NCI-H69 (cell line): ENCODE measurements at places on chromosomes 1 and 21.

DNA sequence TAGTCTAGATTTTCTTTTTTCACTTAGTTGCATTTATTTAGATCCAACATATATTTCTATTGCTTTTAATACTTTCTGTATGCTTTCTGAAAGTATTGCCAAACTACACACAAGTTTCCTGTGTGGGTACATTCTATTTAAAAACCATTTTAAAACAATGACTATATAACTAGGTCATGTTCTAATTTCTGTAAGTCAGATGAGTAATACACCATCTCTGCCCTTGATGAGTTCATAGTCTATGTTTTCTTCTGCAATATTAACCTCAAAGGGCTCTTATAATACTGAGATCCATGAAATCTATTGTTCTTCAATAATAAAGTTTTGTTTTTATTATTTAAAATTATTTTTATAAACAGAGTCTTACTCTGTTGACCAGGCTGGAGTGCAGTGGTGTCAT is 68.3 kb downstream of the RNASEL start:
- DNase-seq = no peak

GRCh38 chr1:90356101-90356500 is 361.0 kb downstream of the BARHL2 start:
- no peak for DNase-seq

DNA sequence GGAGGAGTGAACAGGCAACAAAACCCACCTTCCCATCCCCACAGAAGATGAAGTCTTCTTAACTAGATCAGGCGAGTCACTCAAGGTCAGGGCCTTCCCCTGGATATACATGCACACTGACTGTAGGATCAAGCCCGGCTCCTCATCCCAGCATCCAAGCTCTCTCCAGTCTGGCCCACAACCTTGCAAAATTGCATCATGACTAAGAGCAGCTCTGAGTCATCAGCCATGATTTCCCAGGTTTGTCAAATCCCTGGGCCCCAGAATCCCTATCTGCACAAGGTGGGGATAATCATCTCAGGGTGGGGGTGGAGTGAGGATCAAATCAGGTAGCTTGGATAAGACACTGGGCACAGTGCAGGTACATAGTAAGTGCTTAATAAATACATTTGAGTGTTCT is 199.3 kb upstream of the GRIK3 start:
- peak; percentile 15 for DNase-seq

- DNase-seq = no peak
Measured at GRCh38 chr1:206658981-206659273, 23.6 kb downstream of the DYRK3 start.

DNA sequence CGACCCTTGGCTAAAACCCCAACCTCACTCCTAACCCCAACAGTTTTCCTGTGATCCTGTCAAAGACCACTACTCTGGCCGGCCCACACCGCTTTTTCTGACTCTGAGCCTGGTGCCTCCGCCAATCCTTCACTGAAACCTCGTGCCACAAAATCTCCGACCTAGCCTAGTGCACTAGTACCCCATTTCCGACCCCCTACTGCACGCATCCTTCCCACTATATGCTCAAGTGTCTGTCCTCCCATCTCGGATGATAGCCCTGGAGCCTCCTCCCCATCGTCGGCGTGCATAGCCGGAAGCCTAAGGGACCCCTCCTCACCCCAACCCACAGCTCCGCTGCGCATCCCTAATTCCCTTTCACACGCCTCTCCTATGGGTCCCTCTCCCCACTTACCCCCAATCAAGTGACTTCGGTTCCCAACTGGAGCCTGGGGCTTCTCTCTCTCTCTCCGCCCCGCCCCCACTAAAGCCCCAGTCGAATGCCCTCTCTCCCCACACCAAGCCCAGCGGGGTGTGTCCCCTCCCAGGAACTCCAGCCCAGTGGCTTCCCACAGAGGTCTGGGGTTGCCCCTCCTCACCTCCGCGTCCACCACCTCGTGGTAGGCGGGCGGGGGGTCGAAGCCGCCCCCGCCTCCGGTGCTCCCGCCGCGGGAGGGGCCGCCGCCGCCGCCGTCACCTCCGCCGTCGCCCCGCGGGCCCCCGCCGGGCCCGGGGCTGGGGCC is 791 bp downstream of the USP24 start:
- DNase-seq = peak; percentile 76

GRCh38 chr1:101967871-101968270 is 28.9 kb downstream of the OLFM3 start:
- DNase-seq = no peak

GRCh38 chr1:63714482-63714760 is 59.4 kb upstream of the ROR1 start:
- DNase-seq = no peak

- DNase-seq = peak; percentile 18
Measured at GRCh38 chr1:223201967-223202366, 58.9 kb upstream of the TLR5 start.
